Prostate gland (tissue), 2 donors: ENCODE measurements at places on chromosomes 3 and 15.

DNA sequence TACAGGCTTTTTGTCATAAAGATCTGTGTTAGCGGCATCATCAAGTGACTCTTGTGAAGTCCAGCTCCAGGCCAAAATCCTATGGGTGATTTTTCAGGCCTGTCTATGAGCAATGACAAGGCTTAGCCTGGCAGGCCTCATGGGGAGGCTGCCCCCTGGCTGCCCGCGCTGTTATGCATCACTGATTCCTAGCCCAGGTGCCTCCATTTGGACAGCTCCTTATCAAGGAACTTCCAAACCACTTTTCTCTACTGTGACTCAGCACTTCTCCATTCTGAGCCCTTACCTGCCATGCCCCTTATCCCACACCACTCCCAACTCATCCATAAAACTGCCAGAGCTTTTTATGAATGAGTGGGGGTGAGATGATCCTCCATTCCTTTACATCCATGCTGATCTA, 91.5 kb upstream of the C3orf80 start:
- DNase-seq, result no peak

- no peak for DNase-seq
These were observed 623.4 kb upstream of the SGO1 start for GRCh38 chr3:20809356-20809755.

- DNase-seq, result no peak
These were observed 59.9 kb downstream of the GPR176 start for GRCh38 chr15:39860200-39860599.

DNA sequence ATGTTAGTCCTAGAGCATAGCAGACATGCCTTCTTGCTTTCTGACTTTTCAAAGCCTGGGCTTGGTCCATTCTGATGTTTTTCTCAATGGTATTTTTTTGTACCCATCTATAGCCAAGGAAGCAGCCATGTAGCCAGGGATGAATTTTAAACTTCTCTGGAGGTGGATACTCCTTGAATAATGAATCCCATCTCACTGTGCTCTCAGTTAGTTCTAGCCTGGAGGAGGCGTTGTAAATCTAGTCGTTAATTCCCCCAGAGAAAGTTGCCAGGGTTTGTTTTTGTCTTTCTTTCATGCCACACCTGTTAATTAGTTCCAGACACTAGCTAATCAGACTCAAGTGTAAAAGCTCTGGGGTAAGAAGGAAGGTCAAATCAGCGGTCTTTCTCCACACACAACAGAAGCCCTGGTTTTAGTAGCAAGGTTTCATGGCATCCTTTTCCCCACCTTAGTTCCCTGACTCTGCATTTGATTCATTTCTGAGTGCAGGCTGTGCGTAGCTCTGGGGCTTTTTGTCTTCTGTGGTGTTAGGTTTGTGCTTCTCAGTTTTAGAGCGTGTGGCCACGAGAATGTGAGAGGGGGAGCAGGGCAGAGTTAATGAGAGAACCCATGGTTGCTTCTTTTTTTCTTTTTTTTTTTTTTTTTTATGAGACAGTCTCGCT, 19.7 kb downstream of the PTPRG start:
- DNase-seq, result no peak
